Tongue (tissue), 3 donors: ENCODE measurements at places on chromosomes 16 and 17. TPM values are rescaled to one million over a fixed set of nuclear protein-coding genes. Genes with fewer than 3 reads are reported as not detected.
A peak's percentile ranks its signal among the peaks of the same experiment; 100 is the strongest.

The SCGB1C2 gene
- total RNA-seq, result not detected

The HBM gene
- 19.6 TPM for total RNA-seq

The ZNF287 gene
- total RNA-seq, result 6.7 TPM

The TGFB1I1 gene
- total RNA-seq, result 57.7 TPM

DNA sequence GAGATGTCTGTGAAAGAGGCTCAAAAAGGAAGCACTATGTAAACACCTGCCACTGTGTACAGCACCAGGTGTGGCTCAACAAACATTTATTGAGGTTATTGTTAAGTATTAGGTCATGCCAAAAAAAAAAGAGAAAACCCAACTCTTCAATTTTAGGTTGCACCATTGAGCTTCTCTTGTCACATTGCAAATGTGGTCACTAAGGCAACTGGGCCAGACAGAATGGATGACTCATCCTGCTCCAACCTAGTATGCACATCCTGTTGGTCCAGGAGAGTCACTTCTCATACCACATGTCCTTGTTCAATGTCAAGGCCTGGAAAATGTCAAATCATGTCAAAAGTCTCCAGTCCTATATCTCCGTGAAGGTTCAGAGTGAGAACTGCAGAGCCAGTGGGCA is 25.0 kb downstream of the HOXB1 start:
- no peak for DNase-seq

DNA sequence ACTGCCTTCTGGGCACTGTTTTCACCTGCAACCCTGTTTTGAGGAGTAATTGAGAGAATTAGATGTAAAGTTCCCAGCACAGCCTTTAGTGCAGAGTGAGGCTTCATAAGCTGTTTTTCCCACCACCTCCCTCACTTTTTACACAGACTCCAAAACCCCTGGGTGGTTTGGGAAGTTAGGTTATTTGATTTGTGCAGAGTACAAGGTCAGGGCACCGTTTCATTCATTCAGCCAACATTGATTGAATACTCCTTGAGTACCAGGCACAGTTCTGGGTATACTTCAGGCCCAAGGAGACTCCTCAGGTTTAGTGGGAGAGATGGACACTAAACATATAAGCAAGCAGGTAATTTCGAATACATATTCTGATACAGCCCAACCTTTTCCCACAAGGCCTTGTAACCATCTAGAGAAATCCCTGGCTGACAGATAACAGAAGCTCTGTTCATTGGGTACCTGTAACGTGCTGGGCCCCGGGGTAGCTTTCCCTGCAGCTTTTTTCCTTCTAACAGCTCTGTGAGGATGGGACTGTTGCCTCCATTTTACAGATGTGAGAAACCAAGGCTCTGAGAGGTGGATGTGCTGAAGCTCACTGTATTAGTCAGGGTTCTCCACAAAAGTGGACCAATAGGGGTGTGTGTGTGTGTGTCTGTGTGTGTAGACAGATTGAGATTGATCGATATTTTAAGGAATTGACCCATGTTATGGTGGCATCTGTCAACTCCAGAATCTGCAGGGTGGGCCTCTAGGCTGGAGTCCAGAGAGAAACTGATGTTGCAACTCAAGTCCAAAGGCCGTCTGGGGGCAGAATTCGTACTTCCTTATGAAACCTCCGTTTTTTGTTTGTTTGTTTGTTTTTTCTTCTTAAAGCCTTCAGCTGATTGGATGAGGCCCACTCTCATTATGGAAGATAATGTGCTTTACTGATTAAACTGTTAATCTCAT is 234.7 kb downstream of the SNX29 start:
- no peak for DNase-seq

- DNase-seq, result no peak
Observed at GRCh38 chr17:82402865-82403264, 15.3 kb upstream of the HEXD start.

DNA sequence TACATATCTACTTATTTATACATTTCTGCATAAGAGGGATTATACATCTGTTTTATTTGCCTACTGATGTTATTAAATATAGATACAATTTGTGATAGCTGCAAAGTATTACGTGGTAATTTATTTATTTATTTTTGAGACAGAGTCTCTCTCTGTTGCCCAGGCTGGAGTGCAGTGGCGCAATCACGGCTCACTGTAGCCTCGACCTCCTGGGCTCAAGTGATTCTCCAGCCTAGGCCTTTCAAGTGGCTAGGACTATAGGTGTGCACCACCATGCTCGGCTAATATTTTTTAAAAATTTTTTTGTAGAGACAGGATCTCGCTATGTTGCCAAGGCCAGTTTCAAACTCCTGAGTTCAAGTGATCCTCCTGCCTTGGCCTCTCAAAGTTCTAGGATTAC is 35.5 kb downstream of the NFAT5 start:
- no peak for DNase-seq

GRCh38 chr16:52547004-52547833 is at the start of gene TOX3:
Gene TOX3, minus strand, starts transcription at chr16:52547143. Its CDS starts 420 bp downstream, at chr16:52546723.
- peak; percentile 48 for DNase-seq

GRCh38 chr17:64771980-64772844 is 110.1 kb upstream of the SMURF2 start:
- no peak for DNase-seq

DNA sequence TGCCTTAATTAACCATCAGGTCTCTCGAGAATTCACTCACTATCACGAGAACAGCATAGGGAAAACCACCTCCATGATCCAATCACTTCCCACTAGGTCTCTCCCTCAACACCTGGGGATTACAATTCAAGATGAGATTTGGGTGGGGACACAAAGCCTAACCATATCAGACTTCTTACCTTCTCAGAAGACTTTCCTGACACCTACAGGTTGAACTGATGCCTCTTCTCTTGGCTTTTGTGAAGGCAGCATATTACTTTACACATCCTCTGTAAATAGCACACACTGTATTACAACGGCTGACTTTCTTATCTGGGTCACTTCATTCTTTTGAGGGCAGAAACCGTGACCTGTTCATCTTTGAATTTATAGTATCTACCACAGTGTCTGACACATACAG is 23.6 kb downstream of the BMERB1 start:
- no peak for DNase-seq

DNA sequence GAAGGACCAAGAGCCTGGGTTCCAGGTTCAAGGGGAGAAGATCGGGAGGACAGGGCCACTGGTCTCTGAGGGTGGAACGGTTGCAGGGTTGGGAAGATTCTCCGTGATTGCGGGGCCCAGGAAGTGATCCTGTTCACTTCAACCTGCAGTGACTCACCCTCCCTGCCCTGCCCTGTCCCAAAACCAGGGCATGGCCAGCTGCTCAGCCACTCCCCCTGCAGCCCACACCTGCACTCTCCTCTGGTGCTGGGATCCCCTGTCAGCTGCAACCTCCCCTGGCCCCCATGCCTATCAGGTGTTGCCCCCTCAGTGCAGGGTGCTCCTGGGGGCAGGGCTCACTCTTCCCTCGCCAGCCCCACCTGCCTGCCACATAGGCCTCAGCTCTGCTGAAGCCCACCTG is 1.1 kb downstream of the RUNDC3A start:
- no peak for DNase-seq

- no peak for DNase-seq
Observed at GRCh38 chr16:75703306-75703705, 2.0 kb upstream of the DUXB start.

GRCh38 chr17:47719411-47720152 is 13.5 kb upstream of the TBX21 start:
- DNase-seq, result no peak

DNA sequence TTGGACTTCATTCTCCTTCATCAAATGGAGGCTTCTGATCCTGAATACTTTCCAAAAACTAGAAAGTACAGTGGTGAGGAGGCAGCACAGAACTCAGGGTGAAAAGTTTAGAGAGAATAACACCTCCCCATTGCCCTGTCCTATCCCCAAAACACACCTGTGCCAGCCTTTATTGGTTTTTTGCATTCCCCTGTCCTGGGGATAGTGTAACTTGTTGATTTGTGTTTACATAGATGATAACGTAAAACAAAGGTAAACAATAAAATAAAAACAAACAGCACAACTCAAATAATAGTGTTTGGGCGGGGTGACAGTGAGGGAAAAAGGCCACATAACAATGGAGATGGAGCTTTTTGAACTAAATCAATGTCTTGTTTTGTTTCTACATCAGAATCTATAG is 1917.7 kb downstream of the TP53TG3F start:
- no peak for DNase-seq
